ENCODE measurements at places on chromosomes 2 and 18. TPM values are rescaled to one million over a fixed set of nuclear protein-coding genes. Genes with fewer than 3 reads are reported as not detected.

The CYP27A1 gene
- 4.7 TPM for total RNA-seq

The MBP gene
- 13.1 TPM for total RNA-seq

The SELENOI gene
- total RNA-seq, result 17.9 TPM

The TRIM43 gene
- total RNA-seq, result not detected

The ABCG8 gene
- not detected for total RNA-seq
